ENCODE measurements at places on chromosomes 5 and 9.

DNA sequence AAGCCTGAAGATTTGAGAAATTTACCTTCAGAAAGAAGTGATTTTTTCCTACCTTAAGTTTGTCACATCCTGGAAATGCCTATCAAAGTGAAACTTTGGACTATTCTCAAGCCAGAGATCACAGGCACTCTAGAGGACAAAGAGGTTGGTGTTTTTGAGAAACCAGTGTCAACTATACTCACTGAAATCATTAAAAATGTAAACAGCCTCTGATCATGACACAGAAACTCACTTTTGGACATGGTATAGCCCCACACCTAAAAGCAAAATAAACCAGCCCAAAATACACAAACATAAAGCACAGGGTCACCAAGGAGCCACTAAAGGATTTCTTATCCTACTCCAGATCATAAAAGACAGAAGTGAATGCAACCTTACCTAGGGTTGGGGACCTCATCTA is 65.7 kb upstream of the ICE1 start:
- no peak for DNase-seq

GRCh38 chr5:129426071-129426470 is 34.0 kb upstream of the ADAMTS19 start:
- DNase-seq: no peak

DNA sequence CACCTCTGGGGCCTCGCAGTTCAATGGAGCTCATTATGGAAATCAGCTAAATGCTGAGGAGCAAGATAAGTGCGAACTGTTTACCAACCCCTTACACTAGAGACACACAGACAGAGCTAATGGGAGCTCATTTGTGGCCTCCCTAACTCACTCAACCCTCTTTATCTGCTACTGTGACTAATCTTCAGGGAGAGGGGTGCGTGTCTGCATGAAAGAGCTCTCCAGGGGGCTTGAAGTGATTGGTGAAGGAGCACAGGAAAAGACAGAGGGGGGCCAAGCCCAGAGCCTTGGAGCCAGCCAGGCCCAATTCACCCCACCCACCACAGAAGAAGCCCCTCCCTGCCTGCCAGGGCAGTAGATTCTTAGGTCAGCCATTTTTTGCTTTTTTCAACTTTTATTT is 466.8 kb upstream of the BRINP1 start:
- DNase-seq: no peak

- no peak for DNase-seq
Observed at GRCh38 chr9:121944711-121945191, 148.4 kb downstream of the TTLL11 start.

DNA sequence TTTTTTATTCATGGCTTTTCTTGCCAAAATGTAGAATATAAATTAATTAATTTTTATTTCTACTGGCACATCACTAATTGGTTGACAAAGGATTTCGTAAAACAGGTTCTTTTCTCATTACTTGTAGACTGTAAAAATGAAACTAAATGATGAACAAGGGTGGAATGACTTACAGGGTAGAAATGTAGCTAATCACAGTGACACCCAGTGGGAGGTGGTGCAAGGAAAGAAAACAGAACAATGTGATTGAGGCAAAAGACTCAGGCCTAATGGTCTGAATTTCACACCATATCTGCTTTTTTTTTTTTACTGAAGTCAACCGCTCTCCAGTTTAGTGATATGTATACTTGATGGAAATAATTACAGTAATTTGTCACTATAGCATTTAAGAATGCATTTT is 28.9 kb downstream of the GABRG2 start:
- no peak for DNase-seq

GRCh38 chr9:128020692-128021091 is 39.9 kb upstream of the EEIG1 start:
- peak; percentile 77 for DNase-seq

- DNase-seq: no peak
Observed at GRCh38 chr5:99900302-99900852, 634.8 kb upstream of the FAM174A start.

DNA sequence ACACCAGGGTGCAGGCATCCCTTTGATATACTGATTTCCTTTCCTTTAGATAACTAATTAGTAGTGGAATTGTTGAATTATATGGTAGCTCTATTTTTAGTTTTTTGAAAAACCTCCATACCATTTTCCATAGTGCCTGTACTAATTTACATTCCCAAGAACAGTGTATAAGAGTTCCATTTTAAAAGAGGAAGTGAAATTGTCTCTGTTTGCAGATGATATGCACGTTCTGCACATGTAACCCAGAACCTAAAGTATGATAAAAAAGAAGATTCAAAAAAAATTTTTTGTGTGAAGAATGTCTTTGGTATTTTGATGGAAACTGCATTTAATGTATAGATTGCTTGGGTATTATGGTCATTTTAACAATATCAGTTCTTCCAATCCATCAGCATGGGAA is 424.0 kb upstream of the CCNH start:
- DNase-seq: no peak

Measured in K562 (cell line).